ENCODE measurements at places on chromosomes 2 and 18.
A peak's percentile ranks its signal among the peaks of the same experiment; 100 is the strongest.

DNA sequence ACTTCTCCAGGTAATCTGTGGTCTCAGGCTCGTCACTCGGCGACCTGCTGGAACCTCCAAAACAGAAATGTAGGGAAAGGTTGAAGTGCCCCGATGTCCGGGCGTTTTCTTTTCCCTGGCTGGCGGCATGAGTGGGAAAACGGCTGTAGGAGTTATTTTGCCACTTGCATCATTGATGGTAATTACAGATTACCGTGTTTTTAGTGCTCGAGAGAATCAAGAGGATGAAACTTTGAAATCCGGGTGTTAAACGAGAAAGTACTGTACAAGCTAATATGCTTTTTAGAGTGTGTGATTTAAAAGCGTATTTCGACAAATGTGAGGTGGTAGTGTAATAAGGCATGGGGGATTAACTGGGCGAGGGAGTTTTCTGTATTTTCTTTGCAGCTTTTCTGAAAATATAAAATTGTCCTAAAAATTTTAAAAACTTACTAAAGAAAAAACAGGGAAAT, 819 bp downstream of the GRHL1 start:
- no peak for DNase-seq

DNA sequence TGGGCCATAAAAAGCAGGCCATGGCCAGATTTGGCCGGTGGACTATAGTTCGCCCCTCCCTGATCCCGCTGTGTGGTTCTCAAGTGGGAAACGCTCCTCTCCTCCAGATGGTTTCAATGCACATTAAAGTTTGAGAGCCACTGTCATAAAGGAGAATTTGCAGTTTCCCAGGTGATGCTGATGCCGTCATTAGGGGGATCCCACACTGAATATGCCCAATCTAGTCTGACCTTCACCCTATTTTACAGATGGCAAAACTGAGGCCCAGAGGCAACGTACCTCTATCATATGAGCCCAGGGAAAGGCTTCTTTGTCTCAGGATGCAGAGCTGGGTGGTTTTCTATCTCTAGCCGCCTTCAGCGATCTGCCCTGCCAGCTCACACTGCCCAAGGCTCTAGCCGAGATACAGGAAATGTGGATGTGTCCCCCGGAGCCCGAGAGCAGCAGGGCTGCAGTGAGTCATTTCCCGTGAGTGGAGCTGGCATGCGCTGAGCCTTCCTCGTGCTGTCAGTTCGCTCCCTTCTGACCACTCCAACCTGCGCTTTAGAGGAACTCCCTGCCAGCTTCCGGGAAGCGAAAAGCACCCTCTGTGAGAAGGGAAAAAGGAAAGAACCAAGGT, 116.2 kb downstream of the SMAD7 start:
- DNase-seq = peak; percentile 78

DNA sequence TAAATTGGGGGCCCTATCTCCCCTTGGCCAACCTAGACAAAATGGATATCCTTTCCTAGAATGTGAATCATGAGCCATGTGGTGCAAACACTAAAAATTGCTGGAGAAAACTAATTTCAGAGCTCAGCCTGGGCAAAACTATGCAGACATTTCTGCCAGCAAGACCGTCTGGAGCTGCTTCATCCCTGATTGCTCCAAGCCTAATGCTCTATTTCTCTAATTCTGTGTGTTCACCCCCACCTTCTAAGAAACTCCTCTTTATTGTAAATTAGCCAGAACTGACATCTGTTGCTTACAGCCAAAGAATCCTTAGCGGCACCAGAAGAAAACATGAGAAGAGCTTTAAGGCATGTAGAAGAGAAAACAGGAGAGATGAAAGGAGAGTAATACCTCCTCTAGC, 337.7 kb upstream of the CHAC2 start:
- DNase-seq = no peak

DNA sequence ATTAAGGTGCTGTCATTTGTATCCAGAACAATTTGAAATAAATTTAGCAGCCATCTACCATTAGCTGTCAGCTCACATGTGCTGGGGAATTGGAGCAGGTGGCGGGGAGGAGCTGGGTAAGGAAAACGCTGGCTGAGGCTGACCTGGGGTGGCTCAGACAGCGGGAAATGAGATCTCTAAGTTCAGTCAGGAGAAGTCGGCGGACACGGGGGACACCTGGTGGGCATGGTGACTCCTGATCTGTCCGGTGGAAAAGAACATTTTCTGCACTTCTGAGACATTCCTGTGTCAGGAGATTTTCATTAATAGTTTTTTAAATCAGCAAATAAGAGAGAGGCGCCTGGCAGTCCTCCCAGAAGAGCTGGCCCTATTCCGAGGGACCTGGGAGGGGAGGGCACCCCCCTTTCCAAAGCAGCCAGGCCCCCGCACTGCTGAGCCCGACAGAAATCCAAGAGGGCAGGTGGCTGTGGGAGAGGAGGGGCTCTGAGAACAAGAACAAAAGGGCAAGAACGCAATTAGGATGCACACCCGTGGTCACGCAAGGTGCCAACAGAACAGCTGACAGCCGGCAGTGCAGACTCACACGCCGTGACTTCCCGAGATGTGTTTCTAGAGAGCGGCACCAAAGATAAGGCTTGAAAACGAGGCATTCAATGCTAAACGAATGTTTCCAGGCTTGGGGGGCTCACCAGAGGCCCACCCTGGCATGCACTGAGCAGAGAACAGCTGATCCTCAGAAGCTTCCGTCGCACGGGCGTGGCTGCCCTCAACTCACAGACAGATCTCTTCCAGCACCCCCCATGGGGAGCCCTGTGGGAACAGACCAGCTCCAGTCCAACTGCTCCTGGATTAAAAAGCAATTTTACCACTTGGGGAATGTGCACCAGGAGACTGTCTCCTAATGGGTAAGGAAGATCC, 26.4 kb downstream of the SLC66A2 start:
- DNase-seq = no peak

- no peak for DNase-seq
Measured at GRCh38 chr2:18498531-18498930, 61.9 kb downstream of the RDH14 start.

GRCh38 chr2:241570961-241571581, 12.5 kb downstream of the BOK start:
- DNase-seq = no peak

- no peak for DNase-seq
Measured at GRCh38 chr2:173252581-173252980, 102.1 kb upstream of the CDCA7 start.

DNA sequence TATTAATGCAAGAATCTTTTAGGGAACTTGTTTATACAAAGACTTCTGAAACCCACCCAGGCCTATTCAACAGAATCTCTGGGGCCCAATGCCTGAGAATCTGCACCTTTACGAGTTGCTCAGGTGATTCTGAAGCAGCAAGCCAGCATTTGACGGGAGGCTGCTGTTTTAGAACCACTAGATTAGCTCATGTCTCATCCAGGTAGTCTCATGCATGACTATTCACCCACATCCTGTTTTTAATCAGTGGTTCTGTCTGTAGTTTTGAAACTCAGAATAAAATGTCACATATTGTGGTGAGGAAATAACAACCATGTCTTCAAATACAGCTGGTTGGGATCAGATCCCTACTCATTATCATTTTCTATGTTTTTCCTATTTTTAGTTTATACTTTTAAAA, 39.5 kb downstream of the CYTIP start:
- DNase-seq = no peak

- DNase-seq = no peak
Measured at GRCh38 chr2:67599561-67599960, 202.4 kb downstream of the ETAA1 start.

- DNase-seq = no peak
Measured at GRCh38 chr2:11547912-11548497, 14.2 kb downstream of the GREB1 start.

GRCh38 chr2:74010087-74010541, 25.4 kb downstream of the TET3 start:
- DNase-seq = no peak

- DNase-seq = no peak
Measured at GRCh38 chr2:74764429-74765272, 69.3 kb upstream of the HK2 start.

- DNase-seq = no peak
Measured at GRCh38 chr2:217291259-217291658, 431.4 kb upstream of the TNP1 start.

- no peak for DNase-seq
Measured at GRCh38 chr2:235850771-235851551, 317.2 kb downstream of the GBX2 start.

- no peak for DNase-seq
Measured at GRCh38 chr2:216710551-216711301, 15.4 kb upstream of the IGFBP5 start.

GRCh38 chr18:66143029-66143428, 392.2 kb downstream of the CDH7 start:
- no peak for DNase-seq

DNA sequence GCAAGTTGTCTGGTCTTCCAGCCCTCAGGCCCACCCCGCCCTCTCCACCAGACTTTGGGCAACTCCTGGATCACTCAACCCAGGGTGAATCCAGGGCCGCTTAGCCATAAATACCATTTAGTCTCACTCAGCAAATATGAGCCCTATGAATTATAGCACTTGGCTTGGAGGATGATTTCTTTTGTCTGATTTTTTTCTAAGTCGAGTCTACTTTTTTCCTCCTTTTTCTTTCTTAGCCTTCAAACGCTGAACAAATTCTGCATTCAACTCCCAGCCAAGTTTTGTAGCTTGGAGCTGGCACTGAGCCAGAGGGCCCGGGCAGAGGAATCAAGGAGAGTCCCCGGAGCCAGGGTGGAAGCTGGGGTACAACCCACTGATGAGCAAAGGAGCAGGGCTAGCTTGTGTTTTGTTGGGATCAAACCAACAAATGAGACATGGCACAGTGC, 48.7 kb downstream of the SERTAD2 start:
- no peak for DNase-seq

- no peak for DNase-seq
Measured at GRCh38 chr2:241857572-241858121, 1.0 kb downstream of the PDCD1 start.

GRCh38 chr18:61651145-61651879, 241.5 kb downstream of the RNF152 start:
- no peak for DNase-seq

GRCh38 chr2:105179469-105180372, 61.8 kb upstream of the GPR45 start:
- no peak for DNase-seq

GRCh38 chr18:33751613-33752221, 173.7 kb downstream of the ASXL3 start:
- DNase-seq = no peak

DNA sequence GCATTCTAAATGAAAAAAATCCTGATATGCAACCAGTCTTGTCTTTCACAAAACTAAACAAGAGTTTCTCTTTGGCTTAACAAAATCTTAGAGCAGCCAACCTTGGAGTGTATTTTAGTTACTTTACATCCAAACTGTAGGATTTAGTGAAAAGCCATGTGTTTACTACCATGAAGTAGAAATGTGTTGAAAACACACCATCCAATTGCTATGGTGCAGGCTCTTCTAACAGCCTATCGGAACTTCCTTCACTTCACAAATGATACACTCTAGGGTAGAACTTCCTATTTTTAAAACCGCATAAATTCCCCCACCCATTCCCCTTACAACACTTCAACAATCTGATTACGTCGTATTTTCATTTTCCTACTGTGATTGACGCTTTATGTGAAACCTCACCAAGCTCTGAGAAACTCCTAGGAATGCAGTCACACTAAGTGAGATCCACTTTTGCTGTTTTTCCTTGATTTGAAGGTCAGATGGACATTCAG, 74.4 kb upstream of the MAP4K4 start:
- no peak for DNase-seq

DNA sequence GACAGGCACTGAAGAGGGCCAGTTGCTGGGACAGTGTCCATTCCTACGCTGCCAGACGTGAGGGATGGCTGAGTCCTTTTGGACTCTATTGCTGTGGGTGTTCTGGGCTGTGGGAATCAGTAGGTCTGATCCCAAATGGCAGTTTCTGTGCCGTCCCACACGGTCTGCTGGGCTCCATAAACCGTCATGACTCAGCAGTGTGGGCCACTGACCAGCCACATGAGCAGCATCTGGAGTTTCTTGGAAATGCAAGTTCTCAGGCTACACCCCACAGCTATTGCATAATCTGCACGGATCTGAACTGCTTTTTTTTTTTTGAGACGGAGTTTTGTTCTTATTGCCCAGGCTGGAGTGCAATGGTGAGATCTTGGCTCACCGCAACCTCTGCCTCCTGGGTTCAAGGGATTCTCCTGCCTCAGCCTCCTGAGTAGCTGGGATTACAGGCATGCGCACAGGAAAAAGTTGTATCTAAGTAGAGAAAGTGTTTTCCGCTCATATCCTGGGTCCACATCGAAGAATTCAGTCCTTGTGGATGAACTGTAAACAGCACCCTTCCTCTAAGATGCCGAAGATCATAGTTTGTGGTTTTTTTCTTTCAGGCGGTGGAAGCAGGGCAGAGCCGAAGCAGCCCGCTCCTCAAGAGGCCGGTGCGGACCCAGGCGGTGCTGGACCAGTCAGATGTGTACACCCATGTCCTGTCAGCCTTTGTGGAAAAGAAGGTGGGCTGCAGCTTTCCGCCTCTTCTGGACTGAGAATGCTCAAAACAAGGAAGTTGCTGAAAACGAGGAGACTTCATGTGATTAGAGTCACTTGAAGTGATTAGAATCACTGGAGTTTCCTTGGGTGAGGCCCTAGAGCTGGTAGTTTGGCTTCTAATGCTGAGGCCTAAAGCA, 25.5 kb downstream of the RMC1 start:
- DNase-seq = no peak

DNA sequence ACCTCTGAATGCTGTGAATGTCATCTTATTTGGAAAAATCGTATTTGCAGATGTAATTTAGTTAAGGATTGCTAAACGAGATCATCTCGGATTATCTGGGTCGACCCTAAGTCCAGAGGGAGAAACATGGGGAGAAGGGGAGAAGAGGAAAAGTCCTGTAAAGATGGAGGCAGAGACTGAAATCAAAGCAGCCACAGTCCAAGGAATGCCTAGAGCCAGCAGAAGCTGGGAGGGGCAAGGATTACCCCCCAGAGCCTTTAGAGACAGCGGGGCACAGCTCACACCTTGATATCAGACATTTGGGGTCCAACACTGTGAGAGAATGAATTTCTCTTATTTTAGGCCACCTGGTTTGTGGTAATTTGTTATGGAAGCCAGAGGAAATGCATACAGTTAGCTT, 104.9 kb upstream of the YPEL5 start:
- no peak for DNase-seq

- DNase-seq = no peak
Measured at GRCh38 chr2:97849881-97850528, 136.6 kb downstream of the ZAP70 start.

GRCh38 chr18:50441016-50441415, 66.2 kb downstream of the SKA1 start:
- no peak for DNase-seq
